HuH-7.5 (cell line): ENCODE measurements at places on chromosomes 11 and 22.

DNA sequence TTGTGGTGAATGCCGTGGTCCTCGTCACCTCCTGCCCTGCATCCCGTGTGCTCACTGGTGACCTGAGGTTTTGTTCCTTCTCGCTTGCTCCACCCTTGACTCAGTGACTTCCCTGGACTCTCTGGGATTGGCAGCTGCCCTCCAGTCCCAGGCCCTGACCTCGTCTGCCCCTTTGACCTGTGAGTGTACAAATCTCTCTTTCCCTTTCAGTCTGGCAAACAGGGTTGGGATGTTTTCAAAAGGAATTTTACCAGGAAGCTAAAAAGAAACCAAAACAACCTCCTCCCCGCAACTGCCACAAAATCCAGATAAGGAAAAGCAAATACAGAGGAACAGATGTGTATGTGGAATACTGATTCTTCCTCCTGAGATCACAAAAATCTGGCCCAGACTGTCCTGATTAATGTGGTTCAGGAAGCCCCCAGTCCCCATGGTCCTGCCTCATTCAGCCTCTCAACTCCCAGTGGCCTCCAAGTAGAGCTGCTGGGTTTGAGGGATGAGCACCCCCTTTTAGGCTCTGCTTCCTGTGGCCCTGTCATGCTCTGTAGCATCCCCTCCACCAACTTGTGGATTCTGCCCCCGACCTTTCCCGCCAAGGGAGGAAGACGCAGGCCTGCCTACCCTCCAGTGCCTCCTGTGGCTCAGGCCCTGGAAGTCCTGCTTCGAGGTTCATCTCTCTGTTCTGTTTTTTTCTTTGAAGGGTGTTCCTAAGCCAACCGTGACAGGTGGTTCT, 15.2 kb downstream of the ROBO4 start:
- peak; percentile 62 for DNase-seq

DNA sequence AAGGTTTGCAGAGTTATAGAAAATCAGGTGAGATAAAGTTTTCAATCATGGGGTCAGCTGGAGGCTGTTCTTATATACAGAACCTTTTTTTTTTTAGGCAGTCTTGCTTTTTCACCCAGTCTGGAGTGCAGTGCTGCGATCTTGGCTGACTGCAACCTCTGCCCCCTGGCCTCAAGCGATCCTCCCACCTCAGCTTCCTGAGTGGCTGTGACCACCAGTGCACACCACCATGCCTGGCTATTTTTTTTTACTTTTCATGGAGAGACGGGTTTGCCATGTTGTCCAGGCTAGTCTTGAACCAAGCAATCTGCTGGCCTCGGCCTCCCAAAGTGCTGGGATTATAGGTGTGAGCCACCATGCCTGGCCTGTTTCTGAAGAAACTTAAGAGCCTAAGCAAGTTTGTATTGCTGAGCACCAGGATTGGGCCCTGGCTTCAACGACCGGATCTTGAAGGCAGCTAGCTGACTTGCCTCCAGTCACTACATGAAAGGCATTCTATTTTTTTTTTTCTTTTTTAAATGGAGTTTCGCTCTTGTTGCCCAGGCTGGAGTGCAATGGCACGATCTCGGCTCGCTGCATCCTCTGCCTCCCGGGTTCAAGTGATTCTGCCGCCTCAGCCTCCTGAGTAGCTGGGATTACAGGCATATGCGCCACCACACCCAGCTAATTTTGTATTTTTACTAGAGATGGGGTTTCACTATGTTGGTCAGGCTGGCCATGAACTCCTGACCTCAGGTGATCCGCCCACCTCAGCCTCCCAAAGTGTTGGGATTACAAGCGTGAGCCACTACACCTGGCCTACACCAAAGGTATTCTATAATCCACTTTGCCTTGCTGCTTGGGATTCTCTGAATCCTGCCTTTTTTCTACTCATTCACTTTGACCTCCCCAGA, 7.6 kb downstream of the XBP1 start:
- DNase-seq = no peak

- no peak for DNase-seq
These were observed 45.8 kb upstream of the AMPD3 start for GRCh38 chr11:10409207-10409661.

- DNase-seq = no peak
These were observed 34.5 kb downstream of the CPT1A start for GRCh38 chr11:68806931-68807844.

DNA sequence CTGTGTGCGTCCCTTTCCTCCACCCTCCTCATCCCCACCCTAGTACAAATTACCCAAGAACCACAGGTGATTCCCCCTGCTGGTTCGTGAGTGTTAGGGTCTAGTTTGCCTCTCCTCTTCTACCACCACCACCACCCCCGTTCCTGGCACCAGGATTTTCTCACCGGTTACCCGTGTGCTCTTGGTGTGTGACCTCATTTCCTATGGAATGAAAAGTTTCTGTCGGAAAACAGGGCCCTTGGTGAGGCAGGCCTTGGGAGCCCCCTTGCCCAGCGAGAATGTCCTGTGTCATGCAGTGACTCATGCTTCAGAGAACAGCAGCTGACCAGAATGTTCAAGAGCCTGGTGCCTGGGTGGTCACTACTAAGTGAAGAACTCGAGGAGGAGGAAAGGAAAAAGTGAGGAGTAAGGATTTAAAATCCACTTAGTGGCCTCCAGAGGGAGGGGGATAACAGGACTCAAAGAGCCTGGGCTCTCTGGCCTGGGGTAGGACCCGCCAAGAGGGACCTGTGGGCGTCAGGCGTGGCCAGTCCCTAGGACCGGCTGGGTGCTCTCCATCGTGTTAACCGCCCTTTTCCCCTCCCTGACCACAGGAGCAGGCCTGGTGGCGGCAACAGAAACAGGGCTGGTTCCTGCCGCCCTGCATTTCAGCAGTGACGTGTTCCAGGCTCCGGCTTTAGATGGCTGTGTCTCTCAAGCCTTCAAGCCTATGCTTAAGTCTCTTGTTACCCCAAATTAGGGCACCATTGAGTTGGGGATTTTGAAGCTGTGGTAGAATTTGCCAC, 30.2 kb downstream of the C22orf31 start:
- peak; percentile 76 for DNase-seq

- DNase-seq = no peak
These were observed 64.7 kb upstream of the CTSC start for GRCh38 chr11:88402192-88402715.

GRCh38 chr11:19705936-19706335, 6.7 kb upstream of the NAV2 start:
- DNase-seq = no peak

GRCh38 chr11:73393479-73394415, 17.5 kb downstream of the RELT start:
- DNase-seq = peak; percentile 95

DNA sequence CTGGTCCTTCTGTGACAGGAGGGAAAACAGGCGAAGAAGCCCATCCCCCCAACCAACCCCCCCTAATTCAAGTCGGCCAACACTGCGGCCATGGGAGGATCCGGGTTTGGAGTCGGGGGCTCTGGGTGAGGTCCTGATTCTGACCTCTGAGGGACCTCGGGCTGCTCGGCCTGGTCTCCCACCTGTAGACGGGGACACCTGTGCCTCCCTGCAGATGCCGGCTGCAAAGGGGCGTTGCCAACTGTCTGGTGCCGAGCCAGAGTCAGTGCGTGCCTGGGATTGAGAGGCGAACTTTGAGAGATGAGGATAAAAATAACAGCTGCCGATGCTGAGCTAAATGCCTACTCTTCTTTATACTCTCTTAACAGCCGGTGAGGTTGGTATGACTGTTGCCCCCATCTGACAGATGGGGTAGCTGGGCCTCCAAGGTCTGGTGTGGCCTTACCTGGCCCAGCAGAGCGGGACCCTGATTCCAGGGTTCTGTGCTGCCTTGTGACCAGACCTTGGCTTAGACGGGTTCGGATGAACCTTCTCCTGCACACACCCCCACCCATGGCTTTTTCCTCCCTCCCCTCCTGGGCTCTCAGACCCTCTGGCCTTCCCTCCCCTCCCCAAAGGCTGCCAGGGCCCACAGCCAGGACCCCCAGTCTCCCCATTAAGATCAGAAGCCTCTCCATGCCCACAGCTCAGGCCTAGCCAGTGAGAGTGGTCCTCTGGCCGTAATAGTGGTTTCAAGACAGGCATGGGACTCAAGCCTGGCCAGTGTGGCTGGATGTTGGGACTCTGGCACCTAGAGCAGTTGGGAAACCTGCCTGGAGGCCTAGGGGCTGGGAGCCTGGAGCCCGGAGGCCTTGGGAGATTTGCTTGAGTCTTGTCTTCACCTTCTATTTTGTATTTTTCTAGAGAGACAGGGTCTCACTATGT, 41.7 kb downstream of the KCNJ4 start:
- no peak for DNase-seq

- DNase-seq = no peak
These were observed 35.1 kb downstream of the MMP7 start for GRCh38 chr11:102495161-102496042.

GRCh38 chr22:31346733-31347250, 646 bp upstream of the PATZ1 start:
- DNase-seq = peak; percentile 73

DNA sequence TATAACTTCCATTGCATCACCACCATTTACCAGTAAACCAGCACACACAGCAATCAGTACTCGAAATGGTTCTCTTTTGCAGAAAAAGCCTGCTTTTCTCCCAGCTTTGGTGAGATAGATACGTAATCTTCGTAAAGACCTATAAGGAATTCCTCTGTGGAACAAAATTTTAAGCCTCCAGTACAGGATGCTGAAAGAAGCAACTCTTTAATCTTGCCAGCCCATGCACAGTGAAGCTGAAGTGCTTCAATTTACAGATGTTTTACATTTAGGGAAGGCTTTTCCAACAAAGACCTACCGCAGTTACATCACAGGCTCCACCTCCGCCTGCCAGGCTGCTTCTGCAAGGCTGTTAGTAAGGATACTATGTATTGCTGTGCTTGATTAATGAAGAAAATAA, 1.9 kb downstream of the ELMOD1 start:
- DNase-seq = no peak

DNA sequence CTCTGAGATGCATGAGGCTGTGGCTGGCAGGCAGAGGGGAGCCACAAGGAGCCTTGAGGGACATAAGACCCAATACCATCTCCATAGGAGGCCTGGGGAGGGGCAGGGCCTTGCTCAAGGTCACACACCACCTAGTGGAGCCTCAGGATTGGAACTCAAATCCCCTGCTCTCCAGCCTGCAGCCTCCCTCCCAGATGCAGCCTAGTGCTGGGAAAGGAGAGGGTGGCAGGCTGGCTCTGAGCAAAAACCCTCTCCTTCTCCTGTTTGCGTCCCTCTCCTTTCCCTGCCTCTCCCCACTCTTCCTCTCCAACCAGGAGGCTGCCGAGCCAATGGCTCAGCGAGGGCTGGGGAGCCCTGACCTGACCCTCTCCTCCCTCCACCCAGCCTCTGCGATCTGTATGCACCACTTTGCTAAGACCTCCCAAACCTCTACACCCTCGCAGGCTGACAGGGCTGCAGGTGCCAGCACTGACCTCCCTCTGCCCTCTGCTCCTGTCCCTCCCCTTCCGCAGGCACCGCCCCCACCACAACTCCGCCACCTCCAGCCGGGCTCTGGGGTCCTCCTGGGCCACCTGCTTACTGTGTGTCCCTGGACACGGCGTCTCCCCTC, 14.7 kb downstream of the IGLL1 start:
- DNase-seq = peak; percentile 78

DNA sequence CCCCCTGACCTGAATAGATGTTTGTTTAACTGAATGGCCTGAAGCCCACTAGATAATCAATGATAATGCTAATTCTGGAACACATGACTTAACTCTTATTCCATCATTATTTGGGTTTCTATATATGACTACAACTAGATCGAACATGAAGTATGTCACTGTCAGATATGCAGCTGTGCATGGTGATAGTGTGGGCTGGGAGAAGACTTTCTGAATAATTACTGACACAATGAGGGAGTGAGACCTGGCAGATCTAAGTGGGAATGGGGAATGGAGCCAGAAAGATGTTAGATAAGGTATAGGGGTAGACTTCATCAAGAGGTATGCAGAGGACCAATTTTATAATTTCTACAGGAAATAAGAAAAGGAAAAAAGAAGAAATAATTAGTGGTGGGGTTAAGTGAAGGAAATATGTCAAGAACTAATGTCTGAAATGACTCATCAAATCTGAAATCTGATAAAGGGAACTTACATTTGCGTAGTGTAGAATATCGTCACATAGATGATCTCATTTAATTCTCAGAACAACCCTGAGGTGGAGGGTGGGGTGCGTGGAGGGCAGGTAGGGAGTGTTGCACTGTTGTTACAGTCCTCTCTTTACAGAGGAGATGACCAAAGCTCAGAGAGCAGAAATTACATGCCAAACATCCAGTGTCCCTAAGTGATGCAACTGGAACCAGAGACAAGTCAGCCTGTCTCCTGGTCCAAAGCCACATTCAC, 68.2 kb upstream of the EED start:
- DNase-seq = no peak

DNA sequence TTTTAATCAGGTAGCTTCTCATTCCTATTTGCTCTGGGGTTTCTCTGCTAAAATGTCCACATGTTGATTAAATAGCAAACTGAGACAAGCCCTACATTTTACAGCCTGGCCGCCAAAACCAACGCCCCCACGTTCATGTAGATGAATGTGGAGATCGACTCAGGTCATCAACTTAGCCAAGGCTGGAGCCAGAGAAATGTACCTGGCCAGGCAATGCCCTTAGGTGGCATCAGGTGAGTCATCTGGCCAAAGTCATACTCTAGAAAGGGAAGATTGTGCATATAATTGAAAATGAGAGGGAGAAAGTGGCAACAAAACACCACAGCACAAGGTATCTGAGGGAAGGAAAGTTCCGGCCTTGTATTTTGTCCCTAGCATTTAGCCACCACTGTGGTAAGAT, 37.1 kb upstream of the CCDC89 start:
- DNase-seq = no peak

GRCh38 chr11:72253392-72253791, 9.4 kb upstream of the PHOX2A start:
- DNase-seq = no peak

- DNase-seq = no peak
These were observed 33.5 kb upstream of the CAT start for GRCh38 chr11:34405079-34405858.

DNA sequence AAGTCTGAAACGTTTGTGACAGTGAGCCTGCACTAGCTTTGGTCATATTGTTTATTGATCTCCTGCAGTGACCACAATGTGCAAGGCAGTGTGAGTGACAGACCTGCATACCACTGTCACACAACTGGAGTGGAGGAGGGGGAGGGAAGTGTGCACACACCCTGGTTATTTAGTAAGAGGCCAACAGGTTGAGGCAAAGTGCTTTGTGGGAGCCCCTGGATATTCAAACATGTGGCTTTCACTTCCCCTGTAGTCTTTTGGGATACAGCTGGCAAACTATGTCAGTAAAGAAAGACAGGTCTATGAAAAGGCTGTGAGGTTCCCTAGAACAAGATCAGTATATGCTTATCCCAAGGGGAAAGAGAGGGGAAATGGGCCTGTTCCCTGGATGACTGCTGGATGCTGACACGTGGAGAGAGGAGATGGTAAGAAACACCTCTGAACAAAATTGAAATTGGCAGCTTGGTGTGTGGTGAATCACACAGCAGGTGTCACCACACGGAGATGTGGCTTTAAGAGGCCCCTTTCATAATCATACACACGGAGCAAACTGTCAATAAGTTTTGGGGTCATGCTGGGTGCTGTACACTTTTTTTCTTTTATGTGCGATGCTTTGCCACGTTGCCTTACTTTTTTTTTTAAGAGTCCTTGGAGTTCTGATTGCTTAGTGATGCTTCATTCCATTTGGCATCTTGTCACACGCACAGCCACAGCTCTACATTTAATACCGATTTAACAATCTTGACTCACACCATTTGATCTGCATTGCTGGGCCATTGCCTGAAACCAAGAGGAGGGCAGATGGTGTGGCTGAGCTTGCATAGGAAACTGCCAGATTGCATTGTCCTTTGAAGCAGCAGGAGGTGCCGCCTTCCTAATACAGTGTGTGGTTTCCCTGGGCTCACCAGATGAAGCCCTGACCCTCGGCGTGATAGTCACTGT, 11.3 kb downstream of the OSBP2 start:
- DNase-seq = no peak

- DNase-seq = no peak
These were observed 888.5 kb downstream of the NTM start for GRCh38 chr11:132258875-132259274.
